ENCODE measurements at places on chromosomes 3 and 15.

DNA sequence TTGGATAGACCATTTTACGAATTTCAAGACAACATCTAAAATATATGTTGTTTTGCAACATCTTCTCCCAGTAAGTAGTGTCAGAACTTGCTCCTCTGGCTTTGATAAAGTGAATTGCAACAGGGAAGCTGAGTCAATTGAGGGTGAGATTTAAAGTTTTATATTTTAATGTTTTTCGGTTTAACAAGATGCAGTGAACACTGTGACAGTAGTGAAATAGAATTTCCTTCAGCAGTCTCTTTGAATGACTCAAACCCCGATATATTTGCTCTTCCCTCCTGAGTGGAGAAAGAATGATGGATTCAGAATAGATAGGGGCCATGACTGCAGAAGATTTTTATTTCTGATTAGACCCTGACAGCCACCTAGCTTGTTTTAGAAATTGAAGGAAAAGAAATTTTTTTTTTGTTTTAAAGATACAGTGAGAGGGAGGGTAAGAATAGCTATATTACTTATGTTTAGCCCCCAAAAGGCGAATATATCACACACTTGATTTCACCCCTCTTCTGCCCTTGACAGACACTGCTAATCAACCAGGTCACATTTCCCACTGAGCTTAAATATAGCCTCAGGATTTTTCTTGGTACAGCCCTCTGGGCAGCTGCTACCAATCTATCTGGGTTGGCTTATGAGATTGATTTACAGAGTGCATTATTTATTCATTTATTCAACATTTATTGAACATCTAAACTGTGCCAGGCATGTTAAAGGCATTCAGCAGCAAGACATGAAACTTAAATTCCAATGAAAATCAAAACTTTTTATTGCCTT lies 183.3 kb upstream of the ADAMTS9 start:
- no peak for DNase-seq

- DNase-seq: no peak
These were observed 378.9 kb downstream of the GAP43 start for GRCh38 chr3:116002235-116002634.

GRCh38 chr3:184767377-184767776 lies 44.6 kb upstream of the VPS8 start:
- no peak for DNase-seq

DNA sequence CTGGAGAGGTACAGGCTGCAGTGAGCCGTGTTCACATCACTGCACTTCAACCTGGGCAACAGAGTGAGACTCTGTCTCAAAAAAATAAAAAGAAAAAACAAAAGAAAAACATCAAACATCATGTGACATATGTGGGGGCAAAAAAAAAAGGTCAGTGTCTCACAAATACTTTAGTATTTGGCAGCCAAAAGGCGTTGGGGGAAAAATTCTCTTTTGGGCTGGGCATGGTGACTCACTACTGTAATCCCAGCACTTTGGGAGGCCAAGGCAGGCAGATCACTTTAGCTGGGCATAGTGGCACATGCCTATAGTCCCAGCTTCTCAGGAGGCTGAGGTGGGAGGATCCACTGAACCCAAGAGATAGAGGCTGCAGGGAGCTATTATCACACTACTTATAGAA lies 47.6 kb downstream of the TMCC1 start:
- DNase-seq: no peak

GRCh38 chr3:89787485-89787884 lies 680.1 kb downstream of the EPHA3 start:
- no peak for DNase-seq

DNA sequence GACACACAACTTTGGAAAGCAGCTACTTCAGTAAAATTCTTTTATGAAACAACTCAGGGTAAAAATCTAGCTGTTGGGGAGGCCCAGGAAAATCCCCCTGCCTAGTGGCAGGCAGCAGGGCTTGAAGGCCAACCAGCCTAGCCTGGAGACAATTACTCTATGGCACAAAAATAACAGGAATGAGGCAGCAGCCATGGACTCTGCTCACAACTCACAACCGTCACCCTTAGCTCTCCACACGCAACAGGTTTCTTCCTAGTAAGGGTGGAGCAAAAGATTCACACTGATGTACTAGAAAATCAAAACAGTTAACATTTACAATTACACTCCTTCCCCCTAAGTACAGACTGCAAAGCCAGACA lies 530 bp upstream of the FBXL22 start:
- DNase-seq: no peak

DNA sequence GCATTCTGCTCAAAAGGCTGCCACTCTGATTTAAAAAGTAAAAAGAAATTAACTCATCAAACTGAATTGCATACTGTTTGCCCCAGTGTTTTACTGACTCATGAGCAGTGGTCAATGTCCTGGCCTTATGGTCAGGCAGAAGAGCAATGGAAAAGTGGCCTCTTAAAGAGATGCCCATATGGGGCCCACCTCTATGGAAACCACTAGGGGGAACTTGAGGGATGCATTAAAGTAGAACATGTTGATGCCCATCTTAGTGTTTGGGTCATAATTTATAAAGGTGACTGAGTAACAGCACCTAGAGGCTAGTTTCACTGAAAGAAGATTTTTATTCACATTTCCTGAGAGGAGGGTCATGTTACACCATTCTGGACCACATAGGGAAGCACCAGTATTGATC lies 66.5 kb upstream of the RNU6-1 start:
- DNase-seq: no peak

All from activated T-helper 1 cell treated with anti-CD3 and anti-CD28 coated beads, Interleukin-2, amount 50 U/mL, for 16 hours (primary cell).